Psoas muscle (tissue), 8 donors: ENCODE measurements at places on chromosomes 16 and 17. TPM values are rescaled to one million over a fixed set of nuclear protein-coding genes. Genes with fewer than 3 reads are reported as not detected.

Gene GCGR
- not detected for polyA plus RNA-seq

Gene SMTNL2
- 210 TPM for polyA plus RNA-seq

Gene HS3ST3A1
- not detected for polyA plus RNA-seq

Gene DNASE1L2
- 0.35 TPM for polyA plus RNA-seq

Gene IL21R
- 0.01 TPM for polyA plus RNA-seq

Gene SOX8
- 0.51 TPM for polyA plus RNA-seq
